ENCODE measurements at places on chromosomes 16 and 17.

DNA sequence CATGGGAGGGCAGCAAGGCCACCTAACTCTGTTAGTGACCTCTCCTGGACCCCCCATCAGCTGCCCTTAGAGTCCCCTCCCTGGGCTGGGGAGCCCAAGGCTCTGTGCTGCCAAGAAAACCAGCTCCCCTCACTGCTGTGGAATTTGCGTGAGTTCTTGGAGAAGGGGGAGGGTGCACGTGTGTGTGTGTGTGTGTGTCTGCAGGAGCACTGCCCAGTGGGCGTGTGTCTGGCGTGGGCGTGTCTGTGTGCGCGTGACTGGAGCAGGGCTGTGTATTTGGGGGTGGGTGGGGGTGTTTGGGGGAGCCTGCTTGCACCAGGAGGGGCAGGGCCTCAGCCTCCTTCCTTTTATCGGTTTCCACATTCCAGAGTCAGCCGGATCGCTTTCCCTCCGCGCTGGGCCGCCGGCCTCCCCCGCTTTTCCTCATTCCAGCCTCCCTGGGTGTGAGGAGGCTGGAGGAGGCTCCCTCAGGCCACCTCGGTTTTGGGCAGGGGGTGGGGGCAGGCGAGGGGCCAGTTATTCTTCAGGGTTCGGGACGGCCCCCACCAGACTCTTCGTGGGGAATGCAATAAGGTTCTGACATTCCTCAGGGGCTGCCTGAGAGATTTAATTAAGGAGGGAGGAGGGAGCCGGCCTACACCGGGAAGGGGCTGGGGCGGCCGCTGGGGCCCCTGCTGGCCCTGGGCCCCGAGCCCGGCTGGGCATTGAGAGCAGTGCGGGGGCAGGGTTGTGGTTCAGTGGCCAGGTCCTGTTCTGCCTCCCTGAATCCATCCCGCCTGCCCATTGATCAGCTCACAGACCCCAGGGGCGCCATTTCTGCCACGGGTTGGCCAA lies 2.5 kb downstream of the VASN start:
- DNase-seq = no peak

- no peak for DNase-seq
Measured at GRCh38 chr17:51028176-51028863, 92.3 kb downstream of the SPAG9 start.

DNA sequence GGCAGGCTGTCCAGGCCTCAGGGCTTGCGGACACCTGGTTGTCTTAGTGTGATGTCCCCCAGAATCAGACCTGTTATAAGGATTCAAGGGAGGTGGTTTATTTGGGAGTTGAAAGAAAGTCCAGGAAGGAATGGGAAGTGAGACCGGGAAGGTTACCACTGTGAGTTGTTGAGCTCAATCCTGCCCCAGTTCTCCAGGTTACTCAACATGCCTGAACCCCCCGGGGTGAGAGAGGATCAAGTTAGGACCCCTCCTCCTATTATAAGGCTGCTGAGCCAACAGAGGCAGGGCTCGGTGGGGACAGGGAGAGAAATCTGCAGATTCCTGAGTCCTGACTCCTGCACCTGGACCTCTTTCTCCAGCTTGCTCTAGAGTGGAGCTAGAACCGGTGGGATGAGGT lies 86.4 kb downstream of the MRM1 start:
- no peak for DNase-seq

- DNase-seq = no peak
Measured at GRCh38 chr16:53876811-53877210, 172.9 kb downstream of the FTO start.

DNA sequence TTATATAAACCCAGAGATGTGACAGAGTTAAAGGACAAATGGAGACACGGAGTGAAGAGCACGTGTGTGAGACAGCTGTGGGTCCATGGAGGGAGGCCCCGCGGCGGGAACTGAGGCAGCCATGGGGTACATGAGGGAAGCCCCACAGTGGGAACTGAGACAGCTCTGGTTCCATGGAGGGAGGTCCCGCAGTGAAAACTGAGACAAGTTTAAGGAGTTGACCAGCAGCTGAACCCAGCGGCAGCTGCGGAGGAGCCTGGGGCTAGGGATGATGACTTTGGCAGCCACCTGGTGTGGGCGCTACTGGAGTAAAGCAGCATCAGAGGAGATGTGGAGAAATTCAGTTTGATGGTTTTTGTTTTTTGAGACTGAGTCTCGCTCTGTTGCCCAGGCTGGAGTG lies 185.1 kb downstream of the RPTOR start:
- peak; percentile 65 for DNase-seq

- no peak for DNase-seq
Measured at GRCh38 chr17:42266918-42267766, 9.0 kb downstream of the STAT5B start.

DNA sequence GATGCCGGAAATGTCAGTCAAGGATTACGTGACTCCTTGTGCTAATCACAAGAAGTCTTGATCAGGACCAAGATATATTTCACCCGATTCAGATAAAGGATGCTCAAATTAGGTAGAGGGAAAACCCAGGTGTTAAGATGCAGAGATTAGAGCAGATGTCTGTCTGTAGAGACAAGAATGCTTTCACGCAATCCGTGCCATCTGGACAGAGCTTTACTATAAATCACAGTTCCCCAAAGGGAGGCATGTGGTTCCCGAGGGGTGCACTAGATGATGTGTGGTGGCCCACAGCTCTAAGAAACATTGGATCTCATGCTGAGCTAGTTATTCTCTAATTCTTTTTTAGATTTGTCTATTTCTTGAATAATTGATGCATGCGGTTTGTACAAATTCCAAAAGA lies 9.8 kb upstream of the MAP3K14 start:
- no peak for DNase-seq

GRCh38 chr17:47267354-47267828 lies 13.8 kb downstream of the ITGB3 start:
- peak; percentile 94 for DNase-seq

DNA sequence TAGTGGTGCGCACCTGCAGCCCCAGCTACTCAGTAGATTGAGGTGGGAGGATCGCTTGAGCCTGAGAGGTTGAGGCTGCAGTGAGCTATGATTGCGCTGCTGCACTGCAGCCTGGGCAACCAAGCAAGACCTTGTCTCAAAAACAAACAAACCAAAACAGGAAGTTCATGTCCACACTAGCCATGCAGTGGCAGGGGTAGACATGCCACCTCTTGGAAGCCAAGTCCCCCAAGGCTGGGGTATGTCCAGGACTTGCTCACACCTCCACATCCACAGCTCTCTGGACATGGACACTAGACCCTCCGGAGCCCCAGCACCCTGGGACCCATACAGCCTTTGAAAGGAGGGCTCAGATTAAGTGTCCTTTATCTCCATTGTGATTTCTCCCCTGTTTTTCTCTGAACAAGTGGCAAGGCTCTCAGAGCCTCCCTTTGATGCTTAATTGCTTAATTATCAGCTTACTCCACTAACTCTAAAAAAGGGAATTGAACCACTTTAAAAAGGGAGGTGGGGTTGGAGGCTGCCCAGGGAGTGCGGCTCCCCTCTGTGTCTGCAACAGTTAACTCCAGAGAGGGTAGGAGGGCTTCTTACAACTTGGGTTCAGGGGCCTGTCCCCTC lies 424.6 kb upstream of the C16orf82 start:
- no peak for DNase-seq

DNA sequence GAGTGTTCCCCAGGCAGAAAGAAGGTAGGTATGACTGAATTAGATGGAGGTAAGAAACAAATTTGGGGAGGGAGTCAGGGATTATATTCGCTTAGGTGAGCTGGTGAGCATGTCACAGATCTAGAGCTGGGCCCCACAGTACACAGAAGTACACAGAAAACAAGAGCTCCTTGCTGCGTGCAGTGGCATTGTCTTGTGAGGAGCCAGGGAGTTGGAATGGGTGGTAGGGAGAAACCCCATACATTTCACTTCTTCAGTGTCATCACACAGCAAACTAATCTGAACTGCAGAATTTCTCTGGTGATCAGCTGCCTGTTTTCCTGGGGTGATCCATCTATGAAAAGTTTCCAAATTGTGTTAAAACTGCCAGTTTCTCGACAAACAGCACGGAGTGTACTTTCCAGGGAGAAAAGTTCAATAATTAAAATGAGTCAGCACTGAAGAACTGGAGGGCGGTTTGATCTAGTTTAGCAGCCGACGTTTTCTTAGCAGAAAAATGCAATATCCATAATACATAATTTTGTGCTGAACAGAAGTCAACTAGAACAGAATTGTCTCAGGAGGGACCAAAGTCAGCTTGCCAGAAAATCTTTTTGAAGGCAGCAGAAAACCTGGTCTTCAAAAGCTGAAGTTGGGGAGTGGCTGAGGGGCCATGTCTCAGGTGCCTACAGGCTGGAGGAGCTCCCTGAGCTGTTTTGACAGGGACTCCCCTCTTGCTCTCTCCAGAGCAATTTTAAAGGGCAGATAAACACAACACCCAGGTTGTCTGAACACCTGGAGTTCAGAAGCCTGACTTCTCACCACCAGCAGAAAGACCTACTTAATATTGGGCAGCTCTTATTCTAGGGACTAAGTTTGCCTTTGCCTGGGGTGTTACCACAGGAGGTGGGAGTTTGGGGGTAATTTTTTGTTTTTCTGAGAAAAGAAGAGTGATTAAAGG lies 448.6 kb downstream of the CA10 start:
- no peak for DNase-seq

GRCh38 chr16:19092653-19093410 lies 20.9 kb upstream of the ITPRIPL2 start:
- DNase-seq = no peak

GRCh38 chr16:80739523-80739922 lies 64.9 kb downstream of the CDYL2 start:
- no peak for DNase-seq

DNA sequence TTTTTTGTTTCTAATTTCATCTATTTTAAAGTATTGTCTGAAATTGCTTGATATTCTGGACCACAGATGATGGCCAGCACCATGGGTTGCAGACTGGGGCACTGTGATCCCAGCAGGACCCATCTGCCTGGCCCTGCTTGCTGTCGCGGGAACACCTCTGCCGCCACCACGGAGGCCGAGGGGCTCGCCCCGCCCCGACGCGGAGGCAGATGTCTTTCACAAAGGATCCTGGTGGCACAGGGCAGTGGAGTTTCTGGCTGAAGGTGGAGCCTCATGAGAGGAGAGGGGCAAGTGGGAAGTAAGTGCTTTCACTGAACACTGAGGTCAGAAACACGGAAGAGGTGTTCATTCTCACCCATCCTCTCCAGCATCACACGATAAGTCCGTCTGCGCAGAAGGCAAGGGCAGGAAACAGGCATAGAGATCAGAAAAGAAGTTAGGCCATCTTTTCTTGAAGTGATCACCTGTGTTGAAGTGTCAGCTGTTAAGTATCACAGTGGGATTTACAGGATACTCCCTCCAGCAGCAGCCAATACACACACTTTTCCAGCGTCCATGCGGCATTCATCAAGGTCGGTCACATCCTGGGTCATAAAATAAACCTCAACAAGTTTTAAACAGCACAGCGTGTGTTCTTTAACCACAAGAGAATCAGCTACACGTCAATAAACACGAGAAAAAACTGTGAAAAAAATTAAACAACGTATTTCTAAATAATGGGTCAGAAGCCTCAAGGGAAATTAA lies 194.5 kb downstream of the RPTOR start:
- DNase-seq = no peak

GRCh38 chr17:82246365-82247181 lies 17.7 kb downstream of the SLC16A3 start:
- no peak for DNase-seq

GRCh38 chr16:64089697-64090096 lies 1032.2 kb downstream of the CDH11 start:
- DNase-seq = no peak

- DNase-seq = no peak
Measured at GRCh38 chr17:6035801-6036394, 34.3 kb upstream of the WSCD1 start.

DNA sequence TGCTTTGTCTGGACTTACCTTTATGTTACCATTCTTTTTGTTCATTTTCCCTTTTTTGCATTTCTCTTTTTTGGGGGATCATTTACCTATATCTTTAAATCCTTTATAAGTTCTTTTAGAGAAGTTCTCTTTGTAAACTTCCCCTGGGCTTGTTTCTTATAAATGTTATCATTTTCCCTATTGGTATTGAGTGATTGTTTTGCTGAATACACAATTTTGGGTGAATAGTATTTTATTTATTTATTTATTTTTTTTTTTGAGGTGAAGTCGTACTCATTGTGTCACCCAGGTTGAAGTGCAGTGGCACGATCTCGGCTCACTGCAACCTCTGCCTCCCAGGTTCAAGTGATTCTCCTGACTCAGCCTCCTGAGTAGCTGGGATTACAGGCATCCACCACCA lies 18.4 kb downstream of the TBX21 start:
- no peak for DNase-seq

DNA sequence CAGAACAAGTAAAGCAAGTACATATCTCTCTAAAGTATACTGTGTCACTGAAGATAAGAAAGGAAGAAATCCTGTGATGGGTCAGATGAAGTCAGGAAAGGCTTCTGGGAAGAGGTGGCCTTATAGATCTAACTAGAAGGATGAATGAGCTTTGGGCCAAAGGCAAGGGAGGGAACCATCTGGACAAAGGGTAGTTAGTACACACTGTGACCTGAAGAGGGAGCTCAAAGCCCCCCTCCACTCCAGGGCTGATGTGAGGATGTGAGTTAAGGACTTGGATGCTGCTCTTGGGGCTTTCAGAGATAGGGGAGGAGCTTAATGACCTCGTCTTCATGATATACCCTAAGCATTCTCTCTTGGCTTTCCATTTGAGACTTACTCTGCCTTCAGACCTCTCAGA lies 185.3 kb upstream of the CACNG3 start:
- no peak for DNase-seq

DNA sequence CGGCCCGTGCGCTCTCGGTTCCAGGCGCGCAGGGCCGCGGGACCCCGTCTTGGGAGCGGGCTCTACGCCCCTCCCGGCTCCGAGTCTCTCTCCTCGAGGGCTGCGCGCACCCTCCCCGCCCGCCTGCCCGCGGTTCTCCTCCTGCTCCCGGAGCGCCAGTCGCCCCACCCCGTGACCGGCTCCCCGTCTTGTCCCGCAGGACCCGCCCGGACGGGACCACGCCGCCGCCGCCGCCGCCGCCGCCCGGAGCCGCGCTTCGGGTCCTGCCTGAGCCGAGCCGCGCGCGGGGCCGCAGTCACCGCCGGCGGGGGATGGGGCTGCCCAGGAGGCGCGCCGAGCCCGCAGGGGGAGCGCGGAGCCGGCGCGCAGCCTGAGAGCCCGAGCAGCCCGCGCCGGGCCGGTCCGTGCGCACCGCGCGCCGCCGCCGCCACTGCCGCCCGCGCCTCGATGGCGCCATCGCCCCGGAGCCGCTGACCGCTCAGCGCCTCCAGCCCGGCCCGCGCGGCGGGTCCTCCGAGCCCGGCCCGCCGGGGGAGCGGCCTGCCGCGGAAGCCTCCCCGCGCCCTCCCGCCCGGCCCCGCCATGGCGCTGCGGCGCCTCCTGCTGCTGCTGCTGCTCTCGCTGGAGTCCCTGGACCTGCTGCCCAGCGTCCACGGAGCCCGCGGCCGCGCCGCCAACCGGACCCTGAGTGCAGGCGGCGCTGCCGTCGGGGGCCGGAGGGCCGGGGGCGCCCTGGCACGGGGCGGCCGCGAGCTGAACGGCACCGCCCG lies at the start of gene SHISA6:
Gene SHISA6, plus strand, starts transcription at position 373 of the 770 bp plus-strand sequence.
- DNase-seq = no peak

DNA sequence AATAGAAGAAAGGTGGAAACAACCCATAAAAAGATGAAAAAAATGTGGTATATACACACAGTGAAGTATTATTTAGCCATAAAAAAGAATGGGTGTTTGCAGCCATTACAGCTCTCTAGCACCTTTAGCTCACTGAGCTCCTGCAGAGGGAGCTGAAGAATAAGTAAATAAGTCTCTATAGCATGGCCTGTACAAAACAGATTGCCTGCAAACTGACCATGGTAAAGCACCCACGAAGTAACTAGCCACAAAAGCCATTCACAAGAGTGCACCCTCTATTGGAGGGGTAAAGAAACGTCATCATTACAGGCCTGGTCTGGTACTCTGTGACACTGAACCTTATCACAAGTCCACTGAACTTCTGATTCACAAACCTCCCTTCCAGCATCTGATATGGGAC lies 76.3 kb downstream of the USP32 start:
- no peak for DNase-seq
